ENCODE measurements at places on chromosomes 12 and 14.

DNA sequence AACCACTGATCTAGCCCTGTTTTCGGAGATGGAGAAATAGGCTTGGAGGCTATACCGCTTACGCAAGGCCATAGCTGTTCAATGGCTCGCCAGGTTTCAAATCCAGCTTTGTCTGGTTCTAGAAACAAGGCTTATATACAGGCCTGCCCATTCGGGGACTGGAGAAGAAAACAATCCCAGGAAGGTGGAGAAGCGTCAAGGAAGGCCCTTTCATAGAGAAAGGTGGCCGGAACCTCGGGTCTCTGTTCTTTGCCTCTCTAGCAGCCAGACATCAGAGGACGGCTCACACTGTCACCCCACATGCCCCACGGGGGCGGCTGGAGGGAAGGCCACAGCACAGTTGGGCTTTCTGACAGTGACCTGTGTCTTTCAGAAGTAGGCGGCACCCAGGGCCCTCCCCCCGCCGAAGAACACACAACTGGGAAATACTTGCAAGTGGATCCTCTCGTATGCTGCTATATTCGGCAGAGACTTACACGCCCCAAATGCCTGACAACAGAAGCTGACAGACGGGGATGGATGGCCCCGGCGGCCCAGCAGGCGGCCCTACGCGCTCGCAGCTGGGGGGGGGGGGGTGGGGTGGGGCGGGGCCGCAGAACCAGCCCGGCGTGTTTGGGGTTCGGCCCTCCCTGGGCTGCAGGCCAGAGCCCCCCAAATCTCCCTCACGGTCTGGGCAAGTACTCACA is 4.5 kb upstream of the SETD1B start:
- peak; percentile 76 for DNase-seq

DNA sequence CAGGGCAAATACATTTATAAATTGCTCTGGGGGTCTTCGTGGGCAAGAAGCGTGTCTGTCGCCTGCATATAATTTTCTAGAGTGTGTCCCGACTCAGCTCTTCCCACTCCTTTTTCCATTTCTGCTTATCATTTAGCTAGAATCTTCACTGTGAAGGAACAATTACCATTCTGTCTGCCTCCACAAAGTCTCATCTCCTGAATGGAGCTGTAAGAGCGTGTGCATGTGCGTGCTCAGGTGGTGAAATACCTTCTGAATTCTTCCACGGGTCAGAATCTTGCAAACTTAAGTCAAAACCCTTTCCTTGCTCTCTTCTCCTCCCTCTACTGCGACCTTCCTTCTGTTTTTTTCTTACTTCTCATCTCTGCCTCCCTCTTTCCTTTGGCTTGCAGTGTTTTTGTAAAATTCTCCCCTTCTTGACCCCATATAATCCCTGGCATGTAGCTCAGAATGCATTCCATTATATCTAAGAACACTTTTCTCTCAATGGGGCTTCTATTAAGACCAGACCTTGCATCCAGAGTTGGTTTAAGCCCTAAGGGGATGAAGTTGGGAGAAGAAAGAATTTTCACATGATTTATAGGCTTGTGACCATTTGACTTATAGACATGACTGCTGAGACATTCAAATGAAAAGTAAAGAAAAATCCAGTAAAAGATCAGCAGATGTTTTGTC is 25.0 kb upstream of the GSG1 start:
- no peak for DNase-seq

GRCh38 chr14:103007555-103007954 is 49.8 kb downstream of the CDC42BPB start:
- DNase-seq: no peak

DNA sequence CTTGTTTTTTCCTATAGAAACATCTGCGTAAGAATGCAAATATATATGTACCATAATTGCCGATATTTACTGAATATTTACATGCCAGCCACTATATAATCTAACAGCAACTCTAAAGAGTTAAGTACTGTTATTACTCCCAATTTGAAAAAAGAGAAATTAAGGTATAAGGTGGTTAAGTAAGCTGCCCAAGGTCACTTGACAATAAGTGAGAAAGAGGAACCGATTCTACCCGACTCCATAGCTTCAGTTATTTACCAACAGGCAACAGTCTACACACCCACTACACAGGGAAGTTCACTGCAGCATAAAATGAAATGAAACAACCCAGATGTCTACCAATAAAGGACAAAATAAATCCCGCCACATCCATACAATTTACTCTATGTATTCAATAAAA is 1.1 kb downstream of the MIS18BP1 start:
- no peak for DNase-seq

DNA sequence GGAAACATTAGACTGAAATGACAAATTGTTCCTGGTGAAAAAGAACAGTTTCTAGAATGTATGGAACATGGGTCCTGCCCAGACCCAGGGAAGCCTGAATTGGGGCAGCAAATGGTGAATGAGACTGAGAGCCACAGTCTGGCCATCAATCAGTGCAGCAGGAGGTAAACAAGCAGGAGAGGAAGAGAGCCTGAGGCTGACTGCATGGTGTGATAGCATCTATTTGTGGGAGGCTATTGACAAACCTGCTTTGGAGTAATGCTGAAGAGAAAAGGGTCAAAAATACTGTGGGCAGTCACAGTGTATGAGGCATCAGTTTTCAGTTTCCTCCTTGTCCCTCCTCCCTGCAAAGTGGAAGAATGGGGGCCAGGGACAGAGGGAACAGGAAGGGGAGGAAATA is 136.8 kb downstream of the ANKS1B start:
- DNase-seq: no peak

GRCh38 chr12:122024132-122024785 is 2.6 kb downstream of the BCL7A start:
- no peak for DNase-seq

DNA sequence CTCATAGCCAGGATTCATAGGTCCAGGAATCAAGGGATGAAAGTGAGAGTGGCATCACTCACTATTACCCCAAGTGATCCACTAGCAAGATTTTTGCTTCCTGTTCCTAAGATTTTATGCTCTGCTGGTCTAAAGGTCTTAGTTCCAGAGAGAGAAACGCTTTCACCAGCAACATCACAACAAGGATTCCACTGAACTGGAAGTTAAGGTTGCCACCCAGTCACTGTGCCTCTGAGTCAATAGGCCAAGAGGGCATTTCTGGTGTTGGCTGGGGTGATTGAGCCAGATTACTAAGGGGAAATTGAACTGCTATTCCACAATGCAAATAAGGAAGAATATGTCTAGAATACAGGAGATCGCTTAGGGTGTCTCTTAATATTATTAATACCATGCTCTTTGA is 142.5 kb upstream of the ARID2 start:
- no peak for DNase-seq

GRCh38 chr12:69519871-69520270 is 49.7 kb downstream of the FRS2 start:
- DNase-seq: no peak

- no peak for DNase-seq
These were observed 4.0 kb downstream of the P2RX2 start for GRCh38 chr12:132622437-132623071.

- no peak for DNase-seq
These were observed 9.9 kb downstream of the OAS2 start for GRCh38 chr12:112988224-112988623.

DNA sequence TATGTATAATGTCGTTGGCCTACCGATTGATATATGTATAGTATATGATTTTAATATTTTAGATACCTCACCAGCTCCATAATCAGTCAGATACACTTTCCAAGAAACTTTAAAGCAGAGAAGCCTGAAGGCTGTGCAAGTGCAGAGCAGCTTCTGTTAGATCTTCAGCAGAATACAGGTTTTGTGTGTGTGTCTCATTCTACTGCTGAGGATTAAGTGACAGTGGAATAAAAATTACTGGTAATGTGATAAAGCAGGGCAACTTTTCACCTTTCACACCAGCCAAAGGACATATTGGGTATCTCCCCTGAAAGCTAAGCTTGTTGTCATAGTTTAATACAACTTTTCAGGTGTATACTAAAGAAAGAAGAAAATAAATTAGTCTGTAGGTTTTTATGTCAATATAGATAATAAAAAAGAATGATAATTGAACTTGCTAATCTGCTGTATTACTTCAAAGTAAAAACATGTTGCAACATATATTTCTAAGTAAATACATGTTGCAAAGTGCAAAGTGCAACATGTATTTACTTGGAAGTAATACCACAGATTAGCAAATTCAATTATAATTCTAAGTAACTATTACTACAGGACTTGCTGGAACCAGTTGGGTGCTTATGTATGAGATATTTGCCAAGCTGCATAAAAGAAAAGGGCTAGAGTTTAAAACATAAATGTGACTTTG is 128.3 kb downstream of the SLC16A7 start:
- DNase-seq: no peak

DNA sequence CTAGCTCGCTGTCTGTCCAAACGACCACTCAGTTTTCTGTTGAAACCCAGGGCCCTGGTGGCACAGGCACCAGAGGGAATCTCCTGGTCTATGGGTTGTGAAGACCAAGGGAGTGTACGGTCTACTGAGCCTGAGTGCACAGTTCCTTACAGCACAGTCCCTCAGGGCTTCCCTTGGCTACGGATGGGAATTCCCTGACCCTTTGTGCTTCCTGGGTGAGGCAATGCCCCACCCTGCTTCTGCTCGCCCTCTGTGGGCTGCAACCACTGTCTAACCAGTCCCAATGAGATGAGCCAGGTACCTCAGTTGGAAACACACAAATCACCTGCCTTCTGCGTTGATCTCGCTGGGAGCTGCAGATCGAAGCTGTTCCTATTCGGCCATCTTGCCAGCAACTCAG is 22.6 kb downstream of the GPHN start:
- DNase-seq: no peak

GRCh38 chr12:73110816-73111215 is 838.6 kb downstream of the TRHDE start:
- no peak for DNase-seq

- DNase-seq: no peak
These were observed 895.6 kb downstream of the SLC6A15 start for GRCh38 chr12:84016956-84017355.

- no peak for DNase-seq
These were observed 31.8 kb upstream of the GNS start for GRCh38 chr12:64791036-64791435.

DNA sequence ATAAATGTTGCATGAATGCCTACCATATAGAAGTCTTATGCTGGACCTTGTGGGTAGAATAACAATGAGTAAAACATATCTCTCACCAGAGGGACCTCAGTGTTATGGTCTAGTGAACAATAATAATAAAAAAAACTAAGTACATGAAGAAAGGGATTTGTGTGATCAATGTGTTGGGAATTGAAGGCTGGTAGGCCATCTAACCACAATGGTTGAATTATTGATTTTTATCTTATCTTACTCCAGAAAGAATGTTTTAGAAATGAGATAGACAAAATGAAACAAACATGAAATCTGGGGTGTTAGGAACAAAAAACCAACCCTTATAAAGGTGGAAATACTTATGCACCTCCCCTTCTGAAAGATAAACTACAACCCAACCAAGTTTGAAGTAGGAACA is 243.9 kb upstream of the LRIG3 start:
- DNase-seq: no peak

GRCh38 chr12:96878704-96879103 is 28.4 kb upstream of the NEDD1 start:
- no peak for DNase-seq

- no peak for DNase-seq
These were observed 8.1 kb downstream of the VPS37B start for GRCh38 chr12:122887819-122888212.

- no peak for DNase-seq
These were observed 1.7 kb downstream of the ABCD2 start for GRCh38 chr12:39617887-39618286.

All from activated CD8-positive, alpha-beta memory T cell treated with anti-CD3 and anti-CD28 coated beads, Interleukin-2, amount 50 U/mL, for 48 hours (primary cell).